HFFc6 (cell line): ENCODE measurements at places on chromosomes 13 and 19. TPM values are rescaled to one million over a fixed set of nuclear protein-coding genes. Genes with fewer than 3 reads are reported as not detected.

Gene RGS9BP
- 0.24 to 0.55 TPM (median 0.38 TPM) in 3 replicates for total RNA-seq

Gene AXL
- 390 to 456 TPM (median 455 TPM) in 3 replicates for total RNA-seq

GRCh38 chr13:46386392-46387063 lies 524 bp downstream of the RUBCNL start:
- no peak for DNase-seq

- no peak for DNase-seq
Measured at GRCh38 chr13:38883783-38884182, 106.8 kb downstream of the STOML3 start.

GRCh38 chr19:40800997-40801377 lies 2.0 kb downstream of the EGLN2 start:
- no peak for DNase-seq

GRCh38 chr13:96785986-96786385 lies 208.3 kb downstream of the OXGR1 start:
- DNase-seq, result no peak

DNA sequence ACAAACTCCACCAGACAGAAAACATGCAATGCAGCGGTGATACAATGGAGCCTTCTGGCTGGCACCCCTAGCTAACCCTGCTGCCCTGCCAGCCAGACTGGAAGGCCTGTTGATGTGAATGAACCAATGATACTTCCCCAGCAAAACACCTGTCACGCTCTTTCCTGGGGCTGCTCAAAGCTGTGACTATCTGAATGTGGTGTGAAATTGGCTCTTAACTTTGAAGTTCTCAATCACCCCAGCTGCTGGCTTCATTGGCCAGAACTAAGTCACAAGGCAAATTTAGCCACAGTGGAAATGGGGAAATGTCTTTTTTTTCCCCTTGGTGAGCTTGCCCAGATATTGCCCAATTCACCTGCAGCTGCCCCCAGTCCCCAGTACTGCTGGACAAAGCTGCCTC lies 147.3 kb downstream of the SLC7A1 start:
- DNase-seq, result no peak
